ENCODE measurements at places on chromosomes 4 and X. TPM values are rescaled to one million over a fixed set of nuclear protein-coding genes. Genes with fewer than 3 reads are reported as not detected.

The SMIM10 gene
- polyA plus RNA-seq, result not detected

GRCh38 chrX:137654481-137654880 lies 88.6 kb downstream of the ZIC3 start:
- no peaks in the 10 kb centered on the region for H3K27me3 ChIP-seq
- no peak overlapping the region for H3K4me3 ChIP-seq
- H3K36me3 ChIP-seq, result no peaks in the 10 kb centered on the region

GRCh38 chrX:71870208-71871098 lies 40.2 kb upstream of the NHSL2 start:
- H3K36me3 ChIP-seq, result no peaks in the 10 kb centered on the region
- no peak for DNase-seq
- H3K27ac ChIP-seq, result no peak overlapping the region
- no peaks in the 10 kb centered on the region for H3K4me1 ChIP-seq
- H3K4me3 ChIP-seq, result no peak overlapping the region

DNA sequence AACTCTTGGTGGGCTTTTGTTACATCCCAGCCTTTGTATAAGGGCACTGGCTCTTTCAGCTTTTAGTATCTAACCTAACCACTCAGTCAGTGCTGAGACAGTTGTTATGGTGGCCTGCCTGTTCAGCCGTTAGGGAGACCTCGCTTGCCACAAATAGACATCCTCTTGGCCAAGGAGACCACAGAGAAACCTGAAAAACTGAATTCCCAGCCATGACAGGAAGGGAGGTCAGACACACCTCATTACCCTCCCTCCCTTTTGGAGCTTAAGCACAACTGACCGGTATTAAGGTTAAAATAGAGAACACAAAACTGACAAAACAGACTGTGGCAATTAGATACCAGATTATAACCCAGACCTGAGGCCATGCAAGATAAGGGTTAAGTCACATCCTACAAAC lies 1639.3 kb downstream of the RPA4 start:
- no peak overlapping the region for H3K27ac ChIP-seq
- H3K4me1 ChIP-seq, result no peaks in the 10 kb centered on the region
- no peak for DNase-seq
- H3K36me3 ChIP-seq, result no peaks in the 10 kb centered on the region
- H3K27me3 ChIP-seq, result no peaks in the 10 kb centered on the region
- no peak overlapping the region for H3K4me3 ChIP-seq

The MAGEB2 gene
- not detected for polyA plus RNA-seq

DNA sequence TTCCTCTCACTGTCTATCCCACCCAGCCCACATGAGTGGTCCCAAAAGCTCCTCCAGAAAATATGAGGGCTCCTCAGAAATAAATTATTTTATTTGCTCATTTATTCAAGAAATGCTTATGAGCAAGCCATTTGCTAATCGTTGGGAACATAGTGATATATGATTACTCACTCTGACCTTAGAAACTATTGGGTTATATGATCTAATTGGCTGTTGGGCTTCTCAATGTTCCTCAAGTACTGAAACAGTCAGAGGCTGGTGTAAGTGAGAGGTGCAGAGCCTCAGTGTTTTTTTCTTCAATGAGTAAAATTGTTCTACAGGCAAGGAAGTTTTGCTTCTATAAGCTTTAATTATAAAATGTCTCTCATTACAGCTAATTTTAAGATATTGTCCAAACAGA lies 893.8 kb upstream of the INTU start:
- no peak overlapping the region for H3K4me3 ChIP-seq
- H3K27ac ChIP-seq, result no peak overlapping the region
- H3K36me3 ChIP-seq, result no peaks in the 10 kb centered on the region

The YY2 gene
- polyA plus RNA-seq, result 1.5 TPM

GRCh38 chr4:123359449-123360315 lies 36.9 kb upstream of the SPRY1 start:
- no peak for DNase-seq
- no peak overlapping the region for H3K4me3 ChIP-seq
- no peaks in the 10 kb centered on the region for H3K4me1 ChIP-seq
- no peak overlapping the region for H3K27ac ChIP-seq

The UFSP2 gene
- 53.8 TPM for polyA plus RNA-seq

The MAGEA2B gene
- polyA plus RNA-seq, result not detected

The CYTL1 gene
- polyA plus RNA-seq, result not detected

DNA sequence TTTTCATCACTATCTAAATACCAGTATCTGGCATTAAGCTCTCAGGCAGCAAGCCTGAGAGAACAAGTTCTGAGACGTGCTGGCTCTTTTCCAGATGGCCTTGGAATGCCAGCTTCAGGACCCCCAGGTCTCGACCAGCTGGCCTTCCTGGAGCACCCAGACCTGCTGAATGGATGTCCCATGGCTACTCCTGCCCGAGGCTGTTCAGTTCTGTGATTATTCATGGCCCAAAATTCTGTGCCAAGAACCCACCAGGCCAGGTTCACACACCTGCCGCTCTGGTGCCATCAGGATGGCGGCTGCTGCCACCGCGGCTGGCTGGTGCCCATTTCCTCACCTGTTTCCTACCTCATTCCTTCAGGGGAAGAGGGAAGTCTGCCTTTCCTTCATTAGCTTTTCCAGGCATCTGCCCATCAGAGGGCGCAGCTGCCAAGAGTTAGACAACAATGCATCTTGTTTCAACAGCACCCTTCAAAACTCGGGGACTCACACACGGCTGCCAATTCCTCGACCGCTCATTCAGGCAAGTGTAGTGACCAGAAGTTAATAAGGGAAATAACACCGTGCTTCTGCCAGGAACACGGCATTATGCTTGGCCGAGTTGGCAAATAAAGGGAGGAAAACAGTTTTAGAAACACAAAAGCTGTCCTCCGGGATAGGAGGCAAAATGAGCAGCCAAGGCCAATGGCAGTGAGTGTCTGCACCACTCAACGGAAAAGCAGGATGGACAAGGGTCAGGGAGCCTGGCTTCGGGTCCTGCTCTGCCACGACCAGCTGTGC lies 173.8 kb downstream of the NSUN7 start:
- no peaks in the 10 kb centered on the region for H3K27me3 ChIP-seq
- H3K4me3 ChIP-seq, result no peak overlapping the region
- H3K4me1 ChIP-seq, result no peaks in the 10 kb centered on the region
- no peaks in the 10 kb centered on the region for H3K36me3 ChIP-seq

DNA sequence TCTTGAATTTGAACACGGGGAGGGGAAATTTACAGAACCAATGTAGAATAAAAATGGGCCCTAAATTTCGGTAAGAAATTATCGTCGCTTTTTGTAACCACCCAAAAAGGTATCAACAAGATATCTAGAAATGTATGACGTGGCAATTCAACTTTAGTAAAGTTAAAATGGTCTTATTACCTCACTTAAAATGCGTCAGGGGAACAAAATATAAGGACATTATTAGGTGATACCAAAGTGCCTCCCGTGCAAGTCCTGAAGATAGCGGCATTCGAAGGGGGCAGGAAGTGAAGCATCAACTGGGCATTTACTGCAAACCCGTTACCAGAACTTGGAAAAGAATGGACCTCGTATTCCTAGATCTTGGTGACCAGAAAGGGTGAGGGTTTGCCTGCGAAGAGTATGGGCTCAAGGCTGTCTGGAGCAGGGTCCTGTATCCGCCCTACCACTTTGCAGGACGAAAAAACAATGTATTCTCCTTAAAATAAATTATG lies 980 bp downstream of the AP1S2 start:
- H3K27ac ChIP-seq, result peak overlapping the region; percentile 66
- peaks cover 19% of the 10 kb centered on the region for H3K4me1 ChIP-seq
- no peaks in the 10 kb centered on the region for H3K27me3 ChIP-seq
- H3K4me3 ChIP-seq, result peak overlapping the region; percentile 60
- DNase-seq, result no peak
- no peaks in the 10 kb centered on the region for H3K36me3 ChIP-seq

The REELD1 gene
- polyA plus RNA-seq, result not detected

DNA sequence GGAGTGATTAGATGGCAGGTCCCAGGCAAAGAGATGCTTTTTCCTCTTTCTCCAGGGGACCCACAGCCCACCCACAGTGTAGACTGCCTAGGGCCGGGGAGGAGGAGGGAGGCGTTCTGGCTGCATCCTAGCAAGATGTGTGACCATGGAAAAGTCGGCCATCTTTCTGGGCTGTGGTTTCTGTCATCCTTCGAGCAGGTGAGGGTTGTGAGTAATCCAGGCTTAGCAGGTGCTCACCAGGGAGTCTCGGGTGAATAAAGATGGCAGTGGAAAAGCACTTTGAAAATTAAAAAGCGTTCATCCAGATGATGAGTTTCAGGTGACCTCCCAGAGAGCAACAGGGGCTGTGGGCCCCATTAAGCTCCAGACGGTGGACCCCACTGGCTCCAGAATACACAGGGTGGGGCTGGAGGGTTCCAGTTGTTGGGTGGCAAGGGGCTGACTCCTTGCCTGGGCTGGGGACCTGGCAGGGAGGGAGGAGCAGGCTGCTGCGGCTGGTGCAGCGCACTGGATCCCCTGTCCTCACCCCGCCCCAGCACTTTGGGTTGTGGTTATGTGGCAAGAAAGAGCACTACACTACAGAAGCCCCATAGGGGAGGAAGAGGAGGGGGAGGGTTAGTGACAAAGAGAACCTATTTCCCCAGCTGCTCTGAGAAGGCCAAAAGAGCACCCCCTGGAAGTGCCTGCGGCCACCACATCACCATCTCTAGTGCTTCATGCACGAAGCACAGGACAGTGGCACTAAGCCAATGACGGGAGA lies 23.7 kb downstream of the ELF4 start:
- DNase-seq, result peak; percentile 76
- peak overlapping the region; percentile 70 for H3K27ac ChIP-seq
- peak overlapping the region; percentile 78 for H3K4me3 ChIP-seq
- H3K27me3 ChIP-seq, result no peaks in the 10 kb centered on the region
- peaks cover 76% of the 10 kb centered on the region for H3K4me1 ChIP-seq
- no peaks in the 10 kb centered on the region for H3K36me3 ChIP-seq

The DTHD1 gene
- not detected for polyA plus RNA-seq

DNA sequence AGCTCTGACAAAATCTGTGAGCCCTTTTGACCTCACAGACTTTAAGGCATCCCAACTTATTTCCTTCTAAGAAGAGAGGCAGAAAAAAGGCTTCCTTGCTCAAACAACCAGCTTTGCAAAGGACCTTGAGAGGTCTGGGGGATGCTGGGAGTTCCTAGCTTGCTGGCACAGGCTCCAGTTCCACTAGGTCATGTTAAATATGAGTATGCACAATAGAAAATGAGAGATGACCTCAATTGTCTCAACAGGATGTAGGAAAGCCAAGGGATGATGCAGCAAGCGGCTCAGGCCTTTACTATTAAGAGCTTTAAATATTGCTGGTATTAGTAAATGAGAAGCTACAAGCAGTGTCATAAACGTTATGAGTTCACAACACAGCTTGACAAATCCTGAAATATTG lies 13.3 kb upstream of the ZNF827 start:
- no peaks in the 10 kb centered on the region for H3K36me3 ChIP-seq
- no peak overlapping the region for H3K4me3 ChIP-seq
- H3K27ac ChIP-seq, result no peak overlapping the region
- no peaks in the 10 kb centered on the region for H3K27me3 ChIP-seq
- no peak for DNase-seq
